ENCODE measurements at places on chromosomes 7 and 10.

- no peak for DNase-seq
Measured at GRCh38 chr10:49330127-49330665, 31.2 kb downstream of the C10orf71 start.

- DNase-seq = no peak
Measured at GRCh38 chr7:49821181-49821580, 47.7 kb downstream of the VWC2 start.

DNA sequence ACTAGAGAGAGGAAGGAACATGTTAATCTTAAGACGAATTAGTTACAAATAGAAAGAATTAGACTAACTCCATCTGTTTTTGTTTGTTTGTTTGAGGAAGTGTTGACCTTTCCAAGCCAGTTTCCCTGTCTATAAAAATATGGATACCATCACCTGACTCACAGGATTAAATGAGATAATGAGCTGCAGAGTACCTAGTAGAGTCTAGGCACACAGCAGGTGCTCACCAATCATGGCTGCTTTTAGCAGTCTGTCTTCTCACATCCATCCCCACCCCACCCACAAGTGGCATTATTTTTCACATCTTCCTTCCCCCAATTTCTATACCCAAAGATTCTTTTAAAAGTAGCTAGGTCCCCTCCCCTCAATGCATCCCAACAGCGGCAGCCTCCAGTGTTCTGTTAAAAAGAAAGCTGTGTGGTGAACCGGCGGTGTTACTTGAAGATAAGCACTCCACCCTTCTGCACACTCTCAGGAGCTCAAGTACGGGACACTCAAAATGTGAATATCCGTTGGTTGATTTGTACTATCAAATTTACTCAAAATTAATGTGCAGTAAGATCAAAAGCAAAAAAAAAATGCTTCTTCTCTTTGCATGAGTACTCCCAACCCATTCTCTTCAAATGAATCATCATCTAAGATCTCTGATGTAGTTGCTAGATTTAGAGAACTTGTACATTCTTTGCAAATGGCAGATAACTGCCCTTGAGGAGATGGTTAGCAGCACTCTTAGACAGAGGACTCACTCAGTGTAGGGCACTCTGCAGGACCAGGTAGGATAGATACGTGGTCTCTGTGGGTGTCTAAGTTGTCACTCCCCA is 145.4 kb upstream of the ASAH2 start:
- DNase-seq = no peak

DNA sequence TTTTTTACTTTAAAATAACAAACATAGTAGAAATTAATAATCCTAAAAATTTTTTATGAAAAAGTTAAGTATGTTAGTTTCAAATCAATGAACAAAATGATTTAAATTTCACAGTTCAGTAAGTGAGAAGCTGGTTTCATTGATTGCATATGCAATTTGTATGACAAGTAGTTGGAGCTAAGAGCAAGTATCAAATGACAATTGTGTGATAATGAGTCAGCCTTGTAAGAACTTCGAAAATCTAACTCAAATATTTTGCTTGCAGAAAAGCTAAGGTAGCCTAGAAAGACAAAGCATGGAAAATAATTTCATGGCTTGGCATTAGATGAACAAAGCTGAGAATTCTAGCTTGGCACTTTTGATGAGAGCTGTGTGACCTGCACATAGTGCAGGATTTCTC is 111.5 kb downstream of the HDAC9 start:
- no peak for DNase-seq

GRCh38 chr7:128352153-128352537 is 8.4 kb upstream of the RBM28 start:
- DNase-seq = no peak

- no peak for DNase-seq
Measured at GRCh38 chr10:25047088-25047487, 30.7 kb downstream of the THNSL1 start.

DNA sequence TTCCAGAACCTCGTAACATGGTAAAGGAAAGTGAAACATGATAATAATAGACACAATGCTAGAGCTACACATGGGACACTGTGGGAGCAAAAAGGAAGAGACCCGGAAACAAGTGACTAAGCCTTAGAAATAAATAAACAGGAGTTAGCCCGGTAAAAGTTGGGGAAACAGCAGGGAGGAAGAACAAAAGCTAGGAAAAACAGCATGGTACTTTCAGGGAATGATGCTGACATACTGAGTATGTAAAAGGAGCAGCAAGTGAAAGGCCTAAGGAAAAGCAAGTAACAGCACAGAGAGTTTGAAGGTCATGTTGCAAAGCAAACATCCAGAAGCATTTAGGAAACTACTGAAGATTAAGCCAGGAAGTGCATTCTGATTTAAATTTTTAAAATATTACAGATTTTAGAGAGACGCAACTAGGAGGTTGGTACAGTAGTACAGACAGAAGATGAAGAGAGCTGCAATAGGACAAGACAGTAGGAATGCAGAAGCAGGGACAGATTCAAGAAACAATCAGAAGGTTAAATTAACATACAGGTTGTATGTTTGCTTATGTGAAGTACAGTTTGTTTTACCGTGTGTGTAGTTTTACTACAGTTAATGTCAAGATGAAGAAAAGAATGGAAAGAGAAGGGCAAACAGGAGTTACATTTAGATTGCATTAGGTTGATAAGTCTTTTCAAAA is 63.7 kb downstream of the ARHGAP12 start:
- no peak for DNase-seq

- DNase-seq = no peak
Measured at GRCh38 chr7:32481921-32482320, 8.3 kb downstream of the LSM5 start.

- no peak for DNase-seq
Measured at GRCh38 chr10:112654794-112655193, 207.8 kb downstream of the VTI1A start.

DNA sequence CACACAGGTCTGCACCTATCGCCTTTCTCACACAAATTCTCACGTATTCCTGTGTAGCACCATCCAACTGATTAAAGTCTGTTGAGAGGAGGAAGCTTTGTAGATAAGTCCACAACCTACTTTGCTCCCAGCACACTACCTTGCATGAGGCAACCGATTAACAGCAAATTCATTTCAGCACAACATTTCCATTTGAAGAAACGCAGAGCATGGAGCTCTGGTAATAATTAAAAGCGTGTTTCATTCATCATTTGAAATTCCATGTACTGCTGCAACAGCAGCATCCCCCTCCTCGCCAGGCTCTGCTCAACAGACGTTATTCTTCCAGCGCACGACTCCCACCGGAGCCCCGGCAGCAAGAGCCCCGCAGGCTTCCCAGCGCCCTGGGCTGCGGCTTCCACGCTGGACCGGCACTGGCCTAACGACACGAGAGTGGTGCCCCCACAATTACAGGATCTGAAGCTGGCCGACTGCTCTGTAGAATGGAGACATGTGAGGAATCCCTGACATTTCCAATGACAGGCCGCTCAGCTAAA is 118.8 kb downstream of the DIP2C start:
- no peak for DNase-seq

- DNase-seq = no peak
Measured at GRCh38 chr10:118501637-118502440, 93.6 kb downstream of the PRLHR start.

DNA sequence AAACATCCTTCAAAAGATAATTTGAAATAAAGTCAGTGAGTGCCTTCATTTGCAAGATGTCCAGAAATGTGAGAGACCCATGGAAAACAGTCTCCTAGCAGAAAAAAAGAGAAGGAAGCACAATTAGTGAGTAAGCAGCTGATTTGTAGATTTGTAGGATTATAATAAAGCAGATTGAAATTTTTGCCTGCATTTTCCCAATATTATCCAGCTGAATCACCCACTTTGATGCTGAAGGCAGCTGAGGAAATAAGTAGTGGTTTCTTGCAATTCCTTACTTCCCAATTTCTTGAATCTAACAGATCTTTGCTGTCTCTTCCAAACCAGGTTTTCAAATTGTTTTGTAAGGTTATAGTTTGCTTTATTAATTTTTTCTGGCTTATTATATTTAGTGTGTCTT is 181.4 kb downstream of the GNAT3 start:
- no peak for DNase-seq

DNA sequence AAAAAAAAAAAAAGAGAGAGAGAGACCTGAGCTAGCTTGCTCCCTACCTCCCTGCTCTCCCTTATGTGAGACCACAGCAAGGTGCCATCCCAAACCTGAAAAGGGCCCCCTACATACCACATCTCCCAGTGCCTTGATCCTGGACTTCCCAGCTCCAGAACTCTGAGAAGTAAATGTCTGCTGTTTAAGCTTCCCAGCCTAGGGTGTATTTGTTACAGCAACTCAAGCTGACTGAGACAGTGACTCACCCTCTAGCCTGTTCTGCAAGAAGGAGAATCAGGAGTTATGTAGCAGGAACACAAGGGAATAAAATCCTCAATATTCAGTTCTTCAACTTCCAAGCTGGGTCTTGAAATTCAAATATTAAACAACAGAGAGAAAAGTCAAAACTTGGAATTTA is 52.1 kb upstream of the TMEM72 start:
- DNase-seq = no peak

GRCh38 chr7:151281686-151282085 is 33.2 kb upstream of the SMARCD3 start:
- DNase-seq = no peak

- no peak for DNase-seq
Measured at GRCh38 chr10:11183015-11183414, 165.3 kb downstream of the CELF2 start.
